Stimulated activated CD4-positive, alpha-beta T cell treated with anti-CD3 and anti-CD28 coated beads, TNF-alpha, amount 100 ng/mL, for 48 hours (primary cell): ENCODE measurements at places on chromosomes 5 and 9.

DNA sequence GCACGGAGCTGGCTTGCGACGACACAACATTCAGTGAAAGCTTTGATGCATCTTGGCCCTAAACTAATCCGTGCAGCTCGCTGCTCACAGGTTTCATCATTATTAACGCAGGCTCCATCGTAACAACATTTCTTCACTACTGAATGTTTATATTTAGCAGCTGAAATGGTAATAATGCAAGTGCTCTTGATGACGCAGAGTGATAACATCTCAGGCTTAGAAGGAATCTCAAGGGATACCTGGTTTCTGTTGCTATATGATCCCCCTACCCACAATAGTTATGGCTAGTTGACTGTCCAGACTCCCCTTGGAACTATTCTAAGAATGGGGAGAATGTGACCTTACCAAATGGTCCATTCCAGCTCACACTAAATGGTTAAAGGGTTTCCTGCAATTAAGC lies 36.2 kb downstream of the C5 start:
- no peak for DNase-seq

GRCh38 chr5:176730815-176731475 lies 79.4 kb upstream of the UNC5A start:
- DNase-seq: no peak

GRCh38 chr5:8577792-8578191 lies 708.8 kb downstream of the MTRR start:
- DNase-seq: no peak

GRCh38 chr5:139388198-139388821 lies 1.4 kb downstream of the MZB1 start:
- DNase-seq: no peak
